ENCODE measurements at places on chromosomes 13 and 19. TPM values are rescaled to one million over a fixed set of nuclear protein-coding genes. Genes with fewer than 3 reads are reported as not detected.

DNA sequence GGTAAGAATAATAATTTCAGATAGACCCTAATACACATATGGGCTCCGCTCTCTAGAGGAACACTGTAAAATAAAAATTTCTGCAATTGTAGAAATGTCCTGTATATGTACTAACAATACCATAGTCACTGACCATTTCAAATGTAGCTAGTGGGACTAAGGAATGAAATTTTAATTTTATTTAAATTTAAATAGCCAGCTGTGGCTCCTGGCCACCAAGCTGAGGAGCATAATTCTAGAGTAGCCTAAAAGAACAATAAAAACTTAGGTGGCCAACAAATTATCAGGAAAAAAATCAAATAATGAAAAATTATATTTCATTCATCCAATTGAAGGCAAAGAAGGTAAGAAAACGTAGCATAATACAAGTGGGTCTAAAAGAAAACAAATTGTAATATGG lies 240.9 kb upstream of the MIR17HG start:
- DNase-seq = no peak

Gene ANGPTL4
- total RNA-seq = 0.51 TPM

DNA sequence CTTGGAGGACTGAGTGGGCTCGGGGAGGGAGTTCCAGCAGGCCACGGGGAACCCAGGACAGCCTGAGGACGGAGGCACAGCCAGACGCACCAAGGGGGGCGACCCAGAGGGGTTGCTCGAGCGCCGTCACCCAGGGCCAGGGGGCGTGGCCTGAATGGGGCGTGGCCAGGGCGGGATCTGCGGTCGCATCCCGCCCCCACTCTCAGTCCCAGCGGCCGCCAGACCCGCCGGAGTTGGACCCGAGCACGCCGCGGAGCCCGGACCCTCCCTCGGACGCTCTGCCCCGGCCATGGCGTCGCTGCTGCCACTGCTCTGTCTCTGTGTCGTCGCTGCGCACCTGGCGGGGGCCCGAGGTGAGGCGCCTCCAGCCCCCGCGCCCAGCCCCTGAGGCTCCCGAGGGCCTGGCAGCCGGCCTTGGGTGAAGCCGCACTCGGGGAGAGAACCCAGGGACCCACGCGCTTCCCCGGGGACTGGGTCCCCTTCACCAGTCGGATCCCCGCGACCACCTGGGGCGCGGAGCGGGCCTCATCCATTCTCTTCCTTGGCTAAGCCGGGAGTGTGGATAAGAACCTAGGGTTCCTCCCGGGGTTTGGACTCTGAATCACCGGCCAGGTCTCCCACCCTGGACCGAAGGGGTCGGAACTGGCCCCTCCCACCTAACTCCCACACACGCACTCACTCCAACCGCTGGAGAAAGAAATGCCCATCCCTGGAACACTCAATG lies at the start of gene CILP2:
Gene CILP2 (plus strand): TSS at position 205 of the 724 bp plus-strand sequence. CDS start 85 bp downstream, at position 290.
- DNase-seq = peak; percentile 87

DNA sequence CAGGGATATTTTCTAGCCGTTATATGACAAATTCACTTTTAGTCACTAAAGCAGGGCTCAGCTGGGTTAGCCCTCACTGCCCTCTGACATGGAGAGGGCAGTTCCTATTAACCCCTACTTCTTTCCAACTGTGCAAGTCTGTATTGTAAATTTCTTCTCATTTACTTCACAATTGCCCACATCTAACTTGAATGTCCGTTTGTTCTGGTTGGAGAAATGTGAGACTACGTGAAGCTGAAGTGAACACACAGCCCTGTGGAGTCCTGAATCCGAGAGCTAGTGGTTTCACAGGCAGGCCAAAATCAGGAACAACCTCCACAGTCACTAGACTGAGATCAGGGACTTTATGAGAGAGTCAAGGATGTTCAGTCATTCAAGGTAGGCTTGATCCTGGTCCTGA lies 4.4 kb upstream of the MYO16 start:
- DNase-seq = no peak

Gene SPIB
- total RNA-seq = 2.7 TPM

Gene BORA
- 2.5 TPM for total RNA-seq

GRCh38 chr19:42606660-42607351 lies 12.1 kb upstream of the CEACAM8 start:
- peak; percentile 83 for DNase-seq

Gene ADGRE1
- total RNA-seq = not detected

DNA sequence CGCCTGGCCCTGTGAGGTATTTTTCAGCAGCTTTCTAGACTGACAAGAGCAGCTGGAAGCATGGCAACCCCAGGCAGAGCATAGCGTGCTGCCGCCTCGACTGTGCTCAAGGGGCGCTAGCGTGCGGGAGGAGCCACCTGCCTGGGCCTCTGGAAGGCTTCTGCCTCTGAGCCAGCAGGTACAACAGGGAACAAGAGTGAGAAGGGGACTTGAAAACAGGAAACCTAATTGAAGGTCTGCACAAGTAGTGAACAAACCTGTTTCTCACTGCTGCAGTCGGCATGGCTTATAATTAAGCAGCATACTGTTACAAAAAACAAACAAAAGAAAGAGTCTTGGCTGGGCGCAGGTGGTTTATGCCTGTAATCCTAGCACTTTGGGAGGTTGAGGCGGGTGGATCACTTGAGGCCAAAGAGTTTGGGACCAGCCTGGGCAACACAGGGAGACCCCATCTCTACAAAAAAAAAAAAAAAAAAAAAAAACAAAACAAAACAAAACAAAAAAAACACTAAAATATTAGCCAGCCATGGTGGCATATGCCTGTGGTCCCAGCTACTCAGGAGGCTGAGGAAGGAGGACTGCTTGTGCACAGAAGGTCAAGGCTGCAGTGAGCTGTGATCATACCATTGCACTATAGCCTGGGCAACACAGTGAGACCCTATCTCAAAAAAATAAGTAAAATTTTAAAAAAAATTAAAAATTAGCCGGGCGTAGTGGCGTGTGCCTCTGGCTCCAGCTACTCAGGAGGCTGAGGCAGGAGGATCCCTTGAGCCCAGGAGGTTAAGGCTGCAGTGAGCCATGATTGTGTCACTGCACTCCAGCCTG lies 12.6 kb upstream of the GARRE1 start:
- DNase-seq = peak; percentile 77

Gene TNFSF13B
- total RNA-seq = 0.47 TPM

GRCh38 chr13:42275506-42275905 lies 3.6 kb downstream of the AKAP11 start:
- no peak for DNase-seq

DNA sequence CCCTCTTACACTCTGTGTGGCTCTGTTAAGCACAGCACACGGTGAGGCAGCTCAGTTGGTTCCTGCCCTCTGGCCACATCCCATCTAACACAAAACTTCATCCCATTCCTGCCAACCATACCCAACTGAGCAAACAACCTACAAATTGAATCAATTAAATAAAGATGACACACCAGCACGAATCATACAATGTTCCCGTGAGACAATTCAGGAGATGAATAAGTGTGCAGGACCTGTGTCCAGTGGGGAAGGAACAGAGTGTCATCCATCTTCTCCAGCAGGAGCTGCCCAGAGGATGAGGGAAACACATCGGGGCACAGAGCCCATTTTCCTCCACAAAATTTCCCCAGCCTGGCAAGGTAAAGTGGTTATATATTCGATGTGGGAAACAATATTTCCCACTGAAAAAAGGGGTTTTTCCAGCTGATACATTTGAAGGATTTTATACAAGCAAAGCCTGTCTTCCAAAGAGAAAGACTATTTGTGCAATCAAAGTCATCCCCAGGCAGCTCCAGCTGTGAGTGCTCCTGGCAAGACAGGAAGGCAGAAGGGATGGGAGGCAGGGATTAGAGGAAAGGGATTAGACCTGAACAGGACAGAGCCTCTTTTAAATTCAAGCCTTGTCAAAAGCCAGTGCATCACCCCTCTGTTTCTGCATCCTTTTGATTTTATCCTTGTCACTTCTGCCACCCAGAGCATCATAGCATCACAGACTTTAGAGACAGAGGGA lies 240.2 kb downstream of the LHFPL6 start:
- no peak for DNase-seq

GRCh38 chr13:40635315-40635995 lies 31.0 kb downstream of the FOXO1 start:
- no peak for DNase-seq

DNA sequence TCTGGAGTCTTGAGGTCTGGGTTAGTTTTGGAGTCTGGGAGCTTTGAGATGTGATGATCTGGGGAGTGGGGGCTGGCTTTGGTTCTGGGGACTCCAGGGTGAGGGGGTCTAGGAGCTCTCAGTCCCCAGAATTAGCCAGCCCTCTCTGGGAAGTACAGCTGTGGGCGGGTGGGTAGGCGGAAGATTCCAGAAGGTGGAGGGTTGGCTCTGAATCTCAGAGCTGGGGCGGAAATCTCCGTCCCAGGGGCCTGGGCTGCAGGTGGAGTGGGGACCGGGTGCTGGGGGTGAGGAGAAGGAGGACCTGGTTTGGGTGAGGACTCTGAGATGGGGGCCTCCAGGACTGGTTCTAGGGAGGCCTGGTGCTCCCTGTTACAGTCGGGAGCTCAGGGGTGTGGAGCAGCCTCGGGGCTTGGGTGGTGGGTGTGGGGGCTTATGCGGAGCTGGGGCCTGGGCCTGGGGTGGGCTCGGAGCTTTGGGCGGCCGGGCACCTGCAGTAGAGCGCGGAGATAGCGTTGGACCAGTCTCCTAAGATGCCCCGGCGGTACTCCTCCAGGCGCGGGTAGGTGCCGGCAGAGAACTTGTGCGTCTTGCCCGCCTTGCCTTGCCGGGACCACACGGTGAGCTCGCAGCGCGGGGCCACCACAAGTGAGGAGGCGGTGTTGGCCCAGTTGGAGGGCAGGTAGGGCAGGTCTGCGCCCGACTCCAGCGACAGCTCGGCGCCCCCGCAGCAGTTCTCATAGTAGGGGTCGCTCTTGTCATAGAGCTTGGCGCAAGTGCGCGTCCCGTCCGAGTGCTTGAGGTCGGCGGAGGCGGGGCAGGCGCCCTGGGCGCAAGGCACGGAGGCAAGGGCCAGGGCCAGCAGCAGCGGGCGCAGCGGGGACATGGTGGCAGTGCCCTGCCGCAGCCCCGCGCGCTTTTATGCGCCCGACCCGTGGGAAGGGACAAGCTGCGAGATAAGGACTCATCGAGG lies at the start of gene SYCN:
Gene SYCN (minus strand): TSS at position 892 of the 970 bp plus-strand sequence. CDS start 9 bp downstream, at position 883.
- DNase-seq = no peak

GRCh38 chr13:31528176-31528575 lies 211.2 kb upstream of the RXFP2 start:
- DNase-seq = no peak

Gene KIR3DL3
- total RNA-seq = not detected

DNA sequence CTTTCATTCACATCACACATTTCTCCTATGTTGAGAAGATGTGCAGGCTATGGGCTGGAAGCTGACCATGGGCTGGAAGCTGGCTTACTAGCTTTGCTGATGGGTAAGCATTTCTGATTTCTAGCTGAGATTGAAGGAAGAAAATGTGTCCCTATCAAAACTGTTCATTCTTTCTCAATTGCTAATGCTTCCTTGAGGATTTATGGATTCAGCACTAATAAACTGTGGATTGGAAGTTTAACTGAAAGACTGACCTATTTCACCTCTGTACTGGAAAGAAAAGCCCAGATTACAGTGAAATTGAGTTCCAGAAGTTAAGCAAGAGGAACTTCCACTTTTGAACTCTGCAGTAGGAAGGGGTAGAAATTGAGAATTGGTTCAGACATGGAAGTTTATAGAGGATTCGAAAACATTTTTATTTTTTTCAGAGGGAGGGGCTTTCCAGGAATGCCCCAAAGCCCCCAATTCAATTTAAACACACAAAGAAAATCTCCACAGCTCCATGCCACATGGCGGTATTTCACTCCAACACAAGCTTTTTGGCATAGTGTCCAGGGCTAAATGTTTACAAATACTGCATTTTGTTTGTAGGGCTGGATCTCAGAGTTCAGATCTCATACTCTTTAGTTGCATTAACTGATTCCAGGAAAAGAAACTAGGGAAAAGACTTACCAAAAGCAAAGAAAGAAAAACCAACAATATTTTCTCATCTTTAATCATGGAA lies 61.2 kb upstream of the ARGLU1 start:
- DNase-seq = no peak

- no peak for DNase-seq
Measured at GRCh38 chr19:10230173-10230860, 814 bp downstream of the S1PR2 start.

- DNase-seq = no peak
Measured at GRCh38 chr13:106277484-106278154, 257.8 kb downstream of the EFNB2 start.

- no peak for DNase-seq
Measured at GRCh38 chr13:95226932-95227695, 74.1 kb downstream of the ABCC4 start.

Gene MCF2L
- 83.0 TPM for total RNA-seq
